Effector memory CD4-positive, alpha-beta T cell (primary cell): ENCODE measurements at places on chromosomes 6 and 20.

DNA sequence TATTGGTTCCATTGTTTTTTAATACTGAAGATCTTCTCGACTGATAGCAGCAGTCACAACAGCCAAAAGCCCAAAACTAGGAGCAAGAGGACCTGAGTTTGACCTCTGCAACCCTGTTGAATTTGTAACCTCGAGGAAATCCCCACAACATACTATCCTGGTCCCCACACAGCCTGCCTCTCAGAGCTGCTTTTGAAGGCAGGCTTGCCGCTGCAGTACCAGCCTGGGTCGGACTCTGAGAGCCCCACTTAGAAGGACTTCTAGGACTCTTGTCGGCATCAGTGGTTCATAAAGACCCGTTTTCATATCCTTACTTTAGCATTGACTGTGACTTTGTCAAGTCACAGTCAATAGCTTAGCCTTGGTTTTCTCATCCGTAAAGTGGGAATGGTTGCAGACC is 49.3 kb downstream of the EBF4 start:
- DNase-seq: no peak

GRCh38 chr20:19048995-19049501 is 163.4 kb upstream of the SLC24A3 start:
- DNase-seq: no peak

DNA sequence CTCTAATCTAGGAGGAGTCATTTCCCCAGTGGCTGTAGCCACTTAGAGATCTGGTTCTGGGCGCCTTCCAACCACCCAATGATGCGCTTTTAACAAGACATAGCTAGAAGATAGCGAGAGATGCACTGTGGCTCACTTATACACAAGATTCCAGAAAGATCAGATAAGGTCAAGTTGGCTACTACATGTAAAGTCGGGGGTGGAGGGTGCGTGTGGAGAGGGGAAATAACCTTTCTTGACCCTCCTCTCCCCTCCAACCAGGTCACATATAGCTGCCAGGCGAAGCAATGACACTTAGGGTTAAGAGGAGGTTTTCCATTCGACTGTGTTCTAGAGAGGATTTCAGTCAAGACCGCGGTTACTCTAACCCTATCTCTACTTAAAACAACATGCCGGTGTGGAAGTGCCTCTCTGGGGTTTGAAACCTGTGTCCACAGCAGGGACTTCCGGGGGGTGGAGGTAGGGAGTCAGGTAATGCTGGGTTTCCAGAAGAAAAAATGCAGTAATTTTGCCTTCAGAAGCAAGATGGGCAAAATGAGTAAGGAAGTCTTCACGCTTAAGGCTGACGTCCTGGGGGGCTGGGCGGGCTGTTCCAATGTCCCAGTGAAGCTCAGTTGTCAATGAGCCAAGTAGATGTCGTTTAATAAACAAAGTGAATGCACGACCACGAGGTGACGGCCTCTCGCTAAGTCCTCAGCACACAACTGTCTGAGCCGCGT is 1.8 kb upstream of the SIM1 start:
- DNase-seq: no peak

- DNase-seq: no peak
Observed at GRCh38 chr6:132357120-132357519, 44.2 kb downstream of the MOXD1 start.

DNA sequence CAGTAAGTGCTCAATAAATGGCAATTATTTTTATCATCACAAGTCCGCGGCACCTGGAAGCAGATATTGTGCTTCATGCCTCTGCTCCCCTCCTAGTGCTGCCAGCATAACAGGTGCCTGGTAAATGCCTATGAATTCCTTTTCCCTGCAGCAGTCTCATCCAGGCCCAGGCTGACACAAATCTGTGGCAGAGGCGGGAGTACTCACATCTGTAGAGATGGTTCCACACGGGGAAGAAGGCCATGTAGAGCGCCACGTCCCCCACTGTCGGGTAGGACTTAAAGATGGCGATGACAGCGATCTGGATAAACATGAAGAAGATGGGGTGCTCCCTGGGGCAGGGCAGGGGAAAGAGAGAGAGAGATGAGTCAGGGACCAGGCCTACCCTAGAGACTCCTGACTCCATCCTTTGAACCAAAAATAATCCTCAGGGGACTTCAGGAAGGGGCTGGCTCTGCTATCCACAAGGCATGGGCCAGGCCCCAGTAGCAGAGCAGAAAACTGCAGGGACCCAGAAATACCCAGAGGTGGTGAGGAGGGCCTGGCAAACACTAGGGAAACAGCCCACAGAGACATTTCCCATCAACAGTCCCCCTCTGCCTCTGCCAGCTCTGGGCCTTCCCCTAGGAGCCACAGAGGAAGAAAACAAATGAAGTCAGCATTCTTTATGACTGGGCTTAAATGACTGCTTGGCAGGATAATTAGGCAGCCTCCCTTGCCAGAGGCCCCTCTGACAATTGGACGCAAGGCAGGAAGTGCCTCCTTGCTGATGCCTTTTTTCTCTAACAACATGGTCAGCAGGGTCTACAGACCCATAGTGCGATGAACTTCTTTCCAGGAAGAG is 23.0 kb downstream of the MAP1LC3A start:
- no peak for DNase-seq

DNA sequence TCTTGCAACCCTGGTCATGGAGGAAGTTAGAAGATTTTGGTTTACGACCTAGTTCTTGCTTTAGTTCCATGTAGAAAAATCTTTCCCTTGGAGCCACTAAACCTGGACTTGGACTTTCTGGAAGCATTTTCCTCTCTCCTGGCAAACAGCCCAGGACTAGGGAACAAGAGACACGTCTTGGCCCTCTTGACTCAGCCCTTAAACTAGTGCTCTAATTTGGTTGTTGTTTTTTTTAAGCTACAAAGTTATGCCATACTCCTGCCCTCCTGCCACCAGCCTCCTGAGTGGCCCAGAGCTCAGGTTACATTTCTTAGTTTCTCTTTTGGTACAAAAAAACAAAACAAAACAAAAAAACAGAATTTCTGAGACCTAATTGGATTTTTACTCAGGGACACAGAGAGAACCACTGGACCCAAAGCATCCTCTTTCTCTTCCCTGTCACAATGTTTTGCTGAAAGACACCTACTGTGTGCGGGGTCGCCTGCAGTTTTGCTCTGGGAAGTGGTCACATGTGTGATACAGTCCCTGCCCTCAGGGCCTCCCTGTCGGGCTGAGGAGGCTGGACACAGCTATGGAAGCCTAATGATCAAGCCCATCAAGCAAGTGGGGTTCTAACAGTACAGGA is 32.3 kb upstream of the SCUBE3 start:
- no peak for DNase-seq

DNA sequence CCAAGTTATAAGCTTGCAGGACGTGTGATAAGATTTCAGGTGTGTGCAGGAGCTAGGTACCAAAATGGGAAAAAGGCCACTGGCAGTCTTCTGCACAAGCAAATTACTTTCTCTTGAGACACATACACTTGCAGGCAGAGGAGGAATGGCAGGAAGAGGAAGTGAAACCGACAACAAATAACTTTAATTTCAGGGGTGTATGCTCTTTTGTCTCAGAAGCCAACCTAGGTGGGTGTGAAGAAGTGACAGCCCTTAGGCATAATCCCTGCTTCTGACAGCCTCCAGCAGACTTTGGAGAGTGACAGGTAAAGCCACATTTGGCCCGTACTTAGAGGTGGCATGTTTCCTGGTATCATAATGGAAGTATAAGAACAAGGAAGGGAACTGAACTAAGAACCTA is 118.8 kb upstream of the TRAF3IP2 start:
- DNase-seq: no peak

GRCh38 chr6:5524110-5524509 is 262.8 kb downstream of the FARS2 start:
- DNase-seq: no peak

- DNase-seq: no peak
Observed at GRCh38 chr20:9092113-9092512, 23.2 kb downstream of the PLCB4 start.

- DNase-seq: peak; percentile 30
Observed at GRCh38 chr6:143536461-143536865, 24.9 kb upstream of the FUCA2 start.

GRCh38 chr6:10719964-10720264 is 3.0 kb upstream of the TMEM14C start:
- no peak for DNase-seq

GRCh38 chr6:73743556-73743955 is 47.6 kb downstream of the CD109 start:
- DNase-seq: no peak

GRCh38 chr6:26322645-26323482 is 42.1 kb upstream of the BTN3A2 start:
- DNase-seq: peak; percentile 54

DNA sequence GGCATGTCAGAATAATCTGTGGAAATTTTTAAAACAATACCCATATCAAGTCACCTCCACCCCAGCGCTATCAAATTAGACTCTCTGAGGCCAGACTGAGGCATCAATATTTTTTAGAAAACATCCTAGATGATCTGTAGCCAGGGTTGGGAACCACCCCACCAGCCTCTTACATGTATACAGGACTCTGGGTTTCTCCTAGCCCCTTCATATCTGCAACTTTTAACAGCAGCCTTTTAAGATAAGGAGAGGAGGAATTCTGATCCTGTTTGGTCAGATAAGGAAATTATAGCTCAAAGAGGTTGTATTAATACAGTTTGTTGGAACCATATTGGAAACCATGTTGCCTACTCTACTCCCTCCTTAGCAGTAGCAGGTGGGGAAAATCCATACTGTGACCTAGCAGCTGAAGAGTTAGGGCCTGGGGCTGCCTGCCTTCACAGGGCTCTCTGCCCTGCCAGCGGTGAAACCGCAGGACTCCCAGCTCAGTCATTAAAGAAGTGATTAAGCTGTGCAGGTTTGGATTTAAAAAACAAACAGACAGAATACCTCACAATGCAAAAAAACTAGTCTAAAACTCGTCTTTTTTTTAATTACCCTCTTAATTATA is 30.0 kb downstream of the BRPF3 start:
- DNase-seq: no peak

DNA sequence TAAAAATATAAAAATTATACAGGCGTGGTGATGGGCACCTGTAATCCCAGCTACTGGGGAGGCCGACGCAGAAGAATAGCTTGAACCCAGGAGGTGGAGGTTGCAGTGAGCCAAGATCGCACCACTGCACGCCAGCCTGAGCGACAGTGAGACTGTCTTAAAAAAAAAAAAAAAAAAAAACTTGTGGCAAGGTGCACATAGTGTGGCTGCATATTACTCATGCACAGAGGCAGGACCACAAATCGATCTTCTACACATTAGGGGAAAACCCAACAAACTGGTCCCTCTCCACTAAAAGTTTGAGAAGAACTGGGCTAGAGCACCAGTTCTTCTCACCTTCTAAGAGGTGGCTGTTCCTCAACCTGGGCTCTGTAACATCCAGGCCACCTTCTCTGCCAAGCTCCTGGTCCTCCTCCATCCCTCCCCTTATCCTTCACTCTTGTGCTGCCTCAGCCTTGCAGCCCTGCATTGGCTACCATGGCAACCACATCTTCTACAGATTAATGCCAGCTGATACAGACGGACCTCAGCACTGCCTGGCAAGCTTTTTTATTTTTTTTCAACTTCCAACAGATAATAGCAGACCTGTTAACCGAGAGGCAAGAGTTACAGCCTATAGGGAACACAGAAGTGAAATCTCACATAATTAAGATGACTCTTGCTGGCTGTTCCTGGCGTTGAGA is 88.0 kb downstream of the ATP9A start:
- DNase-seq: no peak

DNA sequence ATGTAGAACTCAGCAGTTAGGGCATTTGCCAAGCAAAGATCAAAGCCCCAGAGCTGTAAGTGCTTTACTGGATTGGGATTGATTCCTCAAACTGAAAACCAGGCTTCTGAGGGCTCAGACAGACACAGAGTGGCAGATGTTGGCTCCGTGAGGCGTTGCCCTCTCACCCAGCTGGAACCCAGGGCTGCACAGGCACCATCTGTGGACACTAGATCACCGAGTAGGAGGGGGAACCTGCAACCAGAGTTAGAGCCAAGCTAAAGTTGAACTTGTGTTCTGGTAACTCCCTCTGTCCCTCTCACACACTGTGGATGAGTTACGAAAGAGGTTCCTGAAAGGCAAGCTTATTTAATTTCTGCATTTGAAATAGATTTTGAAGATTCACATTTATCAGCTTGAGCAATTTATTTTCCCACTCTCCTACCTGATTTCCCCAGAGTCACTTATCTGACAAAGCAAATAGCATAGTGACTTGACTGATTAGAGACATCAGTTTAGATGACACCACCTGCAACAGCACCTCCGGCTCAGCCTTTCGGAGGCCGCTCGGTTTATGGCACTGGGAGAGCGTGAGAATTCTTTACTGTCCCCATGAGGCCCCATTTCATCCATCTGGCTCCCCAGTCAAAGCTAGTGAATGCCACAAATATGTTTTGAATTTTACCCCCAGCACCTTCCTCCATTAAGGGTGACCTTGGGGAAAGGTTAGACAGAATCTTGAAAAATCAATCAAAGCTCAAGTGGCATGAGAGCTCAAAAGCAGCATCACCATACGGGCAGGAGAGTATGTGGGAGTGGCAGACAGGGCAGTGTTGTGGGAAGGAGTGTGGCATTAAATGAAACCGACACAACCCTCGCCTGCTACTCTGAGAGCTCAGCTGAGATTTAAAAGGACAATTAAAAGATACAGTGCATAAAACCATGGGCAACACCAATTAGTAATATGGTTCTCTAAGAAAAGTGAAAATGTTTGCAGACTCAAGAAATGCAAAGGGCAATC is 48.5 kb downstream of the RPF2 start:
- no peak for DNase-seq

GRCh38 chr6:53734473-53735299 is 60.1 kb upstream of the LRRC1 start:
- DNase-seq: no peak

- DNase-seq: no peak
Observed at GRCh38 chr6:34961574-34961973, 72.5 kb downstream of the ANKS1A start.

DNA sequence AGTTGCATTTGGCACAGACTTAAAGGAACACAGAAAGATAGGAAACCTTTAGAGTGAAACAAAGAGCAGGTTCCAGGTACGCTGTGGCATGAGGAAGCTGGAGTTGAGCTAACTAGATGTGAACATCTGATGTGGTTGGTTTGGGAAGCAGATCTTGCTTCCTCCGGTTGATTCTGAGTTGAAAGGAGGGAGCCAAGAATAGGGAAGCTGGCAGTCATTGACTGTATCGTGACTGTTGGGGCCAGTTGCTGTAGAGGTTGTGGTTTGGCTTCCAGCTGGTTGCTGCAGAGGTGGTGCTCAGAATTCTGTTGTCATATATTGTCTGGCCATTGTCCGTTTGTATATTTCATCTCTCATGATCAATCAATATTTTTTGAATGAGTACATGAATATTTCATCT is 325.9 kb downstream of the PLCB1 start:
- DNase-seq: no peak

GRCh38 chr6:52598123-52598823 is 21.4 kb upstream of the TRAM2 start:
- DNase-seq: no peak

DNA sequence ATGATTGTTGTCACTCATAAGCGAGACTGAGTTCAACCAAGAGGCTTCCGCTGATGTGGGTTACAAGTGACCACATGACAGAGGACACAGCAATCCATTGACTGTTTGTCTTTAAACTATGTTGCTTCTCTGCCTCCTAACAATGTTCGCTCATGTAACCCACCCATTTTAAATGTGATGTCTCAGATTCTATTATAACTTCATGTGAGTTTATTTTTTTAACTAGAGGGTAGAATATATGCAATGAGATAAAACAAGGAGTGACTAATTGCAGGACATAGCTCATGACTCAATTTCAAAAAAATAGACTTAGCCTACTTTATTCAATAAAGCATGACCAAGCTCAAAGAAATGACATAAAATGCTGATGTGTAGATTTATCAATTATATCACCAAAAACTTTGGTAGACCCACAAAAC is 119.2 kb upstream of the SASH1 start:
- DNase-seq: no peak

- no peak for DNase-seq
Observed at GRCh38 chr20:54793291-54793992, 318.0 kb downstream of the DOK5 start.
